ENCODE measurements at places on chromosomes 5 and 9.

DNA sequence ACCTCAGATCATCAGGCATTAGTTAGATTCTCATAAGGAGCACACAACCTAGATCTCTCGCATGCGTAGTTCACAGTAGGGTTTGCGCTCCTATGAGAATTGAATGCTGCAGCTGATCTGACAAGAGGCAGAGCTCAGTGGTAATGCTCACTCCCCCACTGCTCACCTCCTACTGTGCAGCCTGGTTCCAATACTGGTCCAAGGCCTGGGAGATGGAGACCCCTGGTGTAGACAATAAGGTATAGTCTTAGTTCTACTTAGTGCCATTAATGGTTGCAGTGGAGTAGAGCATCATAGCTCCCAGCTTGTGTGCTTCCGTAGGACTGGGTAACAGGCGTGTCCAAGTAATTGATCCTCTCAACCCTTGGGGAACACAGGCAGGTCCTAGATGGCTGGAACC lies 70.4 kb upstream of the ANKRD55 start:
- no peak for DNase-seq

- DNase-seq, result peak; percentile 17
These were observed 865.4 kb upstream of the ACO1 start for GRCh38 chr9:31519011-31519410.

- DNase-seq, result no peak
These were observed 116.8 kb upstream of the PDE4D start for GRCh38 chr5:60010328-60010727.

GRCh38 chr5:178462816-178463215 lies 127.4 kb downstream of the COL23A1 start:
- no peak for DNase-seq

DNA sequence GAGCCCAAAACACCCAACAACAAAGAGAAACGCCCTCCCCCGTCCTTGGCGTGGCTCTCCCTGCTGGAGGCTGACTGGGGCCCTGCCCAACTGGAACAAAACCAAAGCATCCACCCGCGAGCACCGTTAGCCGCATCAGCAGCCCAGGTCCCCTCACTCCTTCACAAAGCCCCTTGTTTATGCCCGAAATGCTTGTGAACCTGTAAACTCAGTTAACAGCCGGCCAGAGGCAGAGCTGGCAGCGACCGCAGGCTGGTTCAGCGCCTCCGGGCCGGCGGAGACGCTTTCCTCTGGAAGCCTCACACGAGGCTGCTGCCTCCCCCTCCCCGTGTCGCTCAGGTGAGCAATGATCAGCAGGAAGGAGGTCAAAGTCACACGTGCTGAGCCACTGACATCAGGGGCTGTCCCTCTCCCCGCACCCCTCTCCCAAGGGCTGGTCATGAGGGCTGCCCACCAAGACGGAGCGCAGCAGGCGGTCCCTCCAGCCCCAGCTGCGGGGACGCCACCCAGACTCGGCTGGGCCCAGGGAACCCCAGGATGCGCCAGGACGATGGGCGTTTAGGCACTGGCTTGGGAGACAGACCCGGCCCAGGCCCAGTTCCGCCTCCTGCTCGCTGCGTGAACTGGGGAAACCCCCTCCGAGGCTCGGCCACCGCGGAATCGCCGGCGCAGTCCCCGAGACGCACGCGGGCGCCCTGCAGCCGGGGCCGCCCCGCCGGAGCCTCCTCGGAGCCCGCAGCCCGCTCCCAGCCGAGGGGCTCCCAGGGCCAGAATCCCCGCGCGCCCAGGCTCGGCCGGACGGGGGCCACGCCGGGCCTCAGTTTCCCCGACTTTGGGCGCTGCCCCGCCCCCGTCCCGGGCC lies 563 bp downstream of the SNAPC4 start:
- DNase-seq, result peak; percentile 34

DNA sequence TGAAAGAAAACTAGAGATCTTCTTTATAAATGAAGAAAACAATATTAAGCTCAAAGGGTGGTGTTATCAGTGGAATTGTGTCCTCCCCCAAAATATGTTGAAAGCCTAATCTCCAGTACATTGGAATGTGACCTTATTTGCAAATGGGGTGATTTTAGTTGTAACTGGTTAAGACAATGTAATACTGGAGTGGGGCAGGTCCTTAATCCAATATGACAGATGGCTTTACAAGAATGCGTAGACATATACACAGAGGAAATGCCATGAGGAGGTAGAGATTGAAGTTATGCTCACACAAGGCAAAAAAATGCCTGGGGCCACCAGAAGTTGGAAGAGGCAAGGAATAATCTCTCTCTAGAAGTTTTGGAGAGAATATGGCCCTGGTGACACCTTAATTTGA lies 13.7 kb upstream of the TRIM32 start:
- DNase-seq, result no peak

Measured in iris pigment epithelial cell (primary cell).